ENCODE measurements at places on chromosomes 6 and 20.

DNA sequence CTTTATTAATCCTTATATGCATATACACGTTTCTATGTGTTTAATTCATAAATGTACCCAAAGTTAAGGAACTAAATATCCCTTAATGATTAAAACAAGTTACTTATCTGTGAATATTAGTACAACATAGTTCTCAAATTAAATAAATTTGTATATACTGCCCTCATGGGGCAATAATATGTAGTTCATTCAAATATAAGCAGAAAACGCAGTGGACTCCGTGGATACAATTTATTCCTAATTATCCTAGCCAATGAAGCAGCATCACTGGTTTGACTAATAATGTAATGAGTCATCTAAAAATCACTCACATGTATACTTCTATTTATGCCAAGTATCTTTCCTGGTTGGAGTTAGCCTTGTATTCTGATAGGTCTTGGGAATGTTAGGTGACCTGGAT lies 111.6 kb downstream of the TBC1D32 start:
- no peak for DNase-seq

GRCh38 chr6:143099647-143100046 lies 39.0 kb downstream of the AIG1 start:
- DNase-seq: no peak

GRCh38 chr20:33685328-33686099 lies 671 bp downstream of the E2F1 start:
- peak; percentile 78 for DNase-seq

GRCh38 chr20:51340451-51340840 lies 202.1 kb downstream of the NFATC2 start:
- no peak for DNase-seq

GRCh38 chr6:110705543-110705942 lies 109.7 kb downstream of the CDK19 start:
- DNase-seq: no peak

- peak; percentile 65 for DNase-seq
These were observed 93.2 kb downstream of the DLGAP4 start for GRCh38 chr20:36399147-36399968.

All from activated T-cell treated with anti-CD3 and anti-CD28 coated beads, Interleukin-2, amount 50 U/mL, for 72 hours (primary cell).